ENCODE measurements at places on chromosomes 11 and 22.

GRCh38 chr11:77073328-77074001 lies 6.7 kb downstream of the CAPN5 start:
- no peak for DNase-seq
- H3K27me3 ChIP-seq = no peaks in the 10 kb centered on the region
- H3K4me3 ChIP-seq = no peak overlapping the region
- H3K36me3 ChIP-seq = no peaks in the 10 kb centered on the region
- no peak overlapping the region for H3K27ac ChIP-seq
- H3K4me1 ChIP-seq = peaks cover 19% of the 10 kb centered on the region

DNA sequence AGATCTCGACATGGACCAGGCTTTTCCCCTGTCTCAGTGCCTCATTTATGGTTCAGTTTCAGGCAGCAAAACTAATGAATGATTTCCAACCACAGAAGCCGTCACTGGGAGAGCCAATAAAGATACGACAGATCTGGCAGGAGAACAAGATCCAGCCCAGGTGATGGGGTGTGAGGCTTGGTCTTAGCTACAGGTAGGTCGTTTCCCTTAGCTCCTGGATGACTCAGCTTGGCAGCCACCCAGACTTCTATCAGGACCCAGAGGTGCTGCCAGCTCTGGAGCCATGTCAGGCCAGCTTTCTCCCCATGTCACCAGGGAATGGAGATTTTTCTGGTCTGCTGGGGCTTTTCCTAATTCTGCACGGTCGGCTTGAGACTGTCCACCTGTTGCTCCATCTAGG lies 36.3 kb upstream of the APOBEC3A start:
- peaks cover 11% of the 10 kb centered on the region for H3K4me1 ChIP-seq
- peaks cover 47% of the 10 kb centered on the region for H3K27me3 ChIP-seq
- H3K27ac ChIP-seq = no peak overlapping the region
- no peak for DNase-seq
- no peaks in the 10 kb centered on the region for H3K36me3 ChIP-seq

DNA sequence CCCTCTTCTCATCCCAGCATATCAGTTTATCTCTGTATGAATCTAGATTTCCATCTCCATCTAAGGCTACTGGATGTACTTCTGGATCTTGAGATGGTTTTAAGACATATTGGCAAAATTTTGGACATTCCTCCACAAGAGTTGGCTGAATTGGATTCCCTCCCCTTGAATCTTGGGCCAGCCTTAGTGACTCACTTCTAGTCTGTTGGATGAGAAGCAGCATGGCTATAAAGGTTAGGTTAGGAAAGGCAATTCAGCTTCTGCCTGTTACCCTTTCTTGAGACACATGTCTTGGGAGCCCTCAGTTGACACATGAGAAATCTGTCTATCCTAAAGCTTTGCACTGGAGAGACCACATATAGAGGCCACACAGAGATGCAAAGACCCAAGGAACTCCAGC lies 73.0 kb upstream of the PGR start:
- no peaks in the 10 kb centered on the region for H3K36me3 ChIP-seq
- H3K27me3 ChIP-seq = no peaks in the 10 kb centered on the region
- H3K4me1 ChIP-seq = no peaks in the 10 kb centered on the region
- DNase-seq = no peak
- no peak overlapping the region for H3K4me3 ChIP-seq
- no peak overlapping the region for H3K27ac ChIP-seq

DNA sequence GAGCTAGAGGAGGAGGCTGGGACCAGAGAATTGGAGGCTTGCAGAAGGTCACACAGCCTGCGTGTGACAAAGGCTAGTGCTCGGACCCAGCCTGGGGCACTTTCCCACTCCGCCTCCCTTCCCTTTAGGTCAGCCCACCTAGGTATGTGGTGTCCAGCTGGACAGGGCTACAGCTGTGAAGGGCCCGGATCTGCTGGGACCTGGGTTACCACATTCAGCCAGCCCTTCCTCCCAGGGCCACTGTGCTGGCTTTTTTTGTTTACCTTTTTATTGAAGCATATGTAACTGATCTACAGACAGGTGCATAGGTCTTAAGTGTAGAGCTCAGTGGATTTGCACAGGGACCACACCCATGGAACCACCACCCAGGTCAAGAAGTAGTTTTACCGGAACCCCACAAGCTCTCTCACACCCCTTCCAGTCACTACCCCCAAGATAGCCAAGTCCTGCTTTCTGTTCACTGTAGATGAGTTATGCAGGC lies 8.7 kb downstream of the CAPN5 start:
- no peak overlapping the region for H3K4me3 ChIP-seq
- H3K27me3 ChIP-seq = no peaks in the 10 kb centered on the region
- H3K36me3 ChIP-seq = peaks cover 3% of the 10 kb centered on the region
- H3K27ac ChIP-seq = no peak overlapping the region

GRCh38 chr11:107545101-107545514 lies 20.4 kb downstream of the ALKBH8 start:
- no peaks in the 10 kb centered on the region for H3K27me3 ChIP-seq
- H3K4me1 ChIP-seq = no peaks in the 10 kb centered on the region

All from activated T-cell treated with anti-CD3 and anti-CD28 coated beads, Interleukin-2, amount 50 U/mL, for 72 hours (primary cell).